ENCODE measurements at places on chromosomes 12 and 14. TPM values are rescaled to one million over a fixed set of nuclear protein-coding genes. Genes with fewer than 3 reads are reported as not detected.

AQP2 gene
- total RNA-seq: not detected

C12orf60 gene
- total RNA-seq: 0.74 TPM

CDK4 gene
- total RNA-seq: 210 TPM

BDKRB2 gene
- 38.6 TPM for total RNA-seq

DAO gene
- not detected for total RNA-seq

Data from smooth muscle cell of bladder (primary cell).